ENCODE measurements at places on chromosomes 2 and 18.

DNA sequence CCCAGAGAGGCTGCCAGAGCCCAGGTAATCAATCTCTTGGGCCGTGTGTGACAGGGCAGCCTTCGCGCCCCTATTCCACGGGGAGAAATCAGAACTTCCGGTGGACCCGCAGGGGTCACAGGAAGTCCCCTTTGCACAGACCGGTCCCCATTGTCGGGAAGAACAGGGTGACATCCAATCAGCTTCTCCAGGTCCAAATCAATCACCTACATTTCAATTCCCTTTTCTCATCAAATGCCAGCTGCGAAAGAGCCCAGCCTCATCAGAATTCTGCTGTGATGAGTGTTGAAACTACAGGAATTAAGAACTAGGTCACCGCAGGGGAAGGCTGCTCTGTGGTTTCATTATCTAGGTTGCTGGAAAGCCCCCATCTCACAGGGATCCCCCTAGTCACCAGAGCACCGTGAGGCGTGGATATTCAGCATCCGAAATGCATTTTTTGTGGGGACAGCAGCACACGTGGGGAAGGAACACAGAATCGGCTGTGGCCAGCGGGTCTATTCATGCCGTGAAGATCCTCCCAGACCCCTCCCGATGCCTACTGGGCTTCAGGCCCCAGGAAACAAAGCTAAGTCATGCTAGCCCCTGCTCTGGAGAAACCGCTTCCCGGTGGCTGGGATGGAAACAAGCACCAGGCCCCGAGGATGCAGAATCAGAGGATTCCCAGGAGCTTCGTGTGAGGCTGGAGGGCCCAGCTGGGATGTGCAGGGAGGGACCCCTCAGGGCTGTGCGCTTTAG is 193.7 kb upstream of the ID2 start:
- DNase-seq, result no peak

GRCh38 chr2:162768656-162769055 is 69.9 kb downstream of the KCNH7 start:
- DNase-seq, result no peak

GRCh38 chr2:120750488-120751210 is 15.0 kb downstream of the GLI2 start:
- DNase-seq, result peak; percentile 56

DNA sequence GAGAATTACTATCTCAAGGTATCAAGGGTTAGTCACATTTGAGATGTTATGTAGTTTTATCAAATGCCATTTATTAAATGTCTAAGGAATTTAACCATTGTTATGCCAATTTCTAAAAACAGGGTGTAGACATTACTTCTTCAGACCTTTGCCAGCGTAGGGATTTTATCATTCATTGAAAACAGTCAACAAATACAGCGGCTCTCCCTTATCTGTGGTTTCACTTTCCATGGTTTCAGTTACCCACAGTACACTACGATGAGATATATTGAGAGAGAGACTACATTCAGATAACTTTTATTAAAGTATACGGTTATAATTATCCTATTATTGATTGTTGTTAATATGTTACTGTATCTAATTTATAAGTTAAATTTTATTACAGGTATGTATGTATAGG is 234.7 kb downstream of the TMX3 start:
- no peak for DNase-seq

DNA sequence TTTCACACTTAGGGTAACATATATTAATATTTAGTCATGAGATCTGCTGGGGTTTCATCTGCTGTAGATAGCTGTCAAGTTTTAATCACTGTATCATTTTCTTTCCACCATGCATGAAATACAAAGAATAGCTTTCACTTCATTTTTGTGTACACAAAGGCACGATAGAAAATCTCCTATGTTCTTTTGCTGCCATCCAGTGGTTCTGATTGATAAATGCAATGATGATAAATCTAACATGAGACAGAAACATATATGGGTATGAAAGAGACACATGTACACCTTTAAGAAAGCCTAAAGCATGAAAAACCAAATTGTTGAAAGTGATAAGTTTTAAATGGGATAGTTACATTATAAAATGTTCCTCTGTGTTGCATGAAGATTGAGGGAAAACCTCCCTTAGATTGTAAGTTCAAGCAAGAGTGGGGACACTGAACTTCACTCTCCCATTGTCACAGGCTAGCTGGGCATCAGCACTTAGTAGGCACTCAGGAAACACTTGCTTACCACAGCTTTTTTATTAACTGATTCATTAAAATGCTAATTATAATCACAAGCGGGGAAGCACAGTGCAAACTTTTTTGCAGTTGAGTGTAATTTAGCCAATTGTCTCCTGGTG is 31.2 kb downstream of the C1D start:
- DNase-seq, result no peak

DNA sequence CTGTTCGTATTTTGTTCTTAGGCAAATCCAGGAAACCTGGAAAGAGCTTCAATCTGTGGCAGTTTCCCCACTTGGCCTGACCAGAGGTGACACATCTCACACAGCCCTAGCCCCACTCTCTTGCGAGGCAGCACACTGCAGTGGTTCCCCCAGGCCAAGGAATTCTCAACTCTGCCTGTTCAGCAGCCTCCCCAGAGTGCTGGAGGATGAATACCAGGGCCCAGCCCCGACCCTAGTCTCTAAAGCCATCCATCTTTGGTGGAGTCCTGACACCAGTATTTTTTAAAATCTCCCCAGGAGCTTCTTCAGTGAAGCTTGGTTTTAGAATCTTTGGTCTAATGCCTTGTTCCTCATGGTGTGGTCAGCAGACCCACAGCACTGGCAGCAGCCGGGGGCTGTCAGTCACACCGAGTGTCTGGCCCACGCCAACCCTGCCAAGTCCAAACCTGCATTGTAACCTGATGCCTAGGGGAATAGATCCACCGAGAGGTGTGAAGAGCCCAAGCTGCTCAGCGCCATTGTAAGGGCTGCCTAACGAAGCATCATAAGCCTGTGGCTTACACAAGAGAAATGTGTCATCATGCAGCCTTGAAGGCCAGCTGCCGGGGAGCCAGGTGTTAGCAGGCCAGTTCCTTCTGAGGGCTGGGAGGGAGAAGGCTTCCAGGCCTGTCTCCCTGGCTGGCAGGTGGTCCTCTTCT is 428.7 kb upstream of the ID2 start:
- DNase-seq, result no peak

DNA sequence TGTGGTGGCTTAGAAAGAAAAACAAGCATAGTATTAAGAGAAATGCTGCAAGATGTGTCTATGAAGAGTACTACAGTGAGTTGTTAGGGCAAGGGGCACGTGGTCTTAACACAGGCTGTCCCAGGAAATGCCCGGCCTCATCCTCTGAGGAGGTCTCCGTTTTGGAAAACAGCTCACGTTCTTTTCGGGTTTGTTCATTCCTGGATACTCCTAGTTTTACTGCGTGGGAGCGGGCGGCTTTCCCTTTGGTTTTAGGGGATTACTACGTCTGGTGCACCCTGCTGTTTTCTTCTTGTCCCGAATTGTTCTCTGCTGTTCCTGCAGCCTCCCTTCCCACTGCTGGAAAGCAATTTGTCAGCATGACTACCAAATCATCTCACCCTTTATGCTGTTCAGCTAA is 55.5 kb upstream of the RAB6D start:
- no peak for DNase-seq

GRCh38 chr2:127143841-127144782 is 37.2 kb upstream of the BIN1 start:
- no peak for DNase-seq

- DNase-seq, result no peak
Observed at GRCh38 chr2:224958462-224958857, 83.8 kb downstream of the DOCK10 start.

GRCh38 chr2:33634261-33634910 is 35.3 kb upstream of the FAM98A start:
- DNase-seq, result no peak

All from spleen (tissue), 13 donors.